ENCODE measurements at places on chromosomes 16 and 17.

- DNase-seq: no peak
Measured at GRCh38 chr16:1312467-1312816, 3.0 kb downstream of the UBE2I start.

DNA sequence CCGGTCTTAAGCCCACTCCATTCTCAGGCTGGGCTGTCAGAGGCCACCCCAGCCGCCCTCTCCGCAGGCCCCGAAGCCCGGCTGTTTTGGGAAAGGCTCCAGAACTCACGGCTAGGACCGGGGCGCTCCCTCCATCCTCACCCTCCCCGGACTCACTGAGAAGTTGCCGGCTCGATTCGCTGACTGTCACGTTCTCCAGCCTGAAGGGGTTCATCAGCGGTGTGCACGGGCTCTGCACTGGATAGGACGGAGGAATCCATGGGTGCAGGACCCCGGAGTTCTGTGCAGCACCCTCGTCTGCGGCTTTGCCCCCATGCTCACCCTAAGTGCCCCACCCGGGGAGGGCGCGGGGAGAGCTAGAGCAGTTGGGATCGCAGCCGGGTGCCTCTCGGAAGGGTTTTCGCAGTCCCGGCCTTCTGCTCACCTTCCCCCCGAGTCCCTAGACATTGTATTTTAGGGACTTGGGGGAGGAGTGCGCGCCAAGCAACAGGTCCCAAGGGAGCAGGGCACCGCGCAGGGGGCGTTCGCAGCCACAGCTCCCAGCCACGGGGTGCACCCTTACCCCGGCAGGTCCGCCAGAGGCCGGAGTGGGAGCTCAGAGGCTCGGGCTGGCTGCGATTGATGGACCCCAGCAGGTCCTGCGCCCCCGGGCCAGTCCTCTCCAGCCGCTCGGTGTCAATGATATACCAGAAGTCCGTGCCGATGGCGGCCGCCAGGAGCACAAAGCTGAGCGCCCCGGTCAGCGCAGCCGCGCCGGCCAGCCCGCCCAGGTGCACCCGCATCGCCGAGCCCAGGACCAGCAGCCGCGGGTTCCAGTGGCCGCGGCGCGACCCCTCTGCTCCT is 1.0 kb downstream of the TMEM114 start:
- DNase-seq: no peak

DNA sequence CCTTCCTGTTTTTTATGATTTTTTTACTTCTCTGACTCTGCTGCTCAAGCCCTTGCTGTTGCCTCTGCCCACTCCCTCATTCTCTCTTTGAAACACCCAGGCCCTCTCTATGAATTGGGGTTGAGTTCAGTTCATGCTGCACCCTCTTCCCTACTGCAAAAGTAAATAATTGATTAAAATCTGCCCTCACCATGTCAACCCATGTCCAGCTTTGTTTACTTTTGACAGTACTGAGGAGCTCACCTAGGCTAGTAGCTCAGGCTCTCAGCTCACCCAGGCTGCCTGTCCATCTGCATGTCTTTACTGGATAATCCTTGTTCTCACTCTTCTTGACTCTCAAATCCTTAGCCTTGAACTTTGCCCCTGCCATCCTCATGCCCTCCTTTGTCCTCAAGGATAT is 95.2 kb downstream of the SPACA3 start:
- no peak for DNase-seq

DNA sequence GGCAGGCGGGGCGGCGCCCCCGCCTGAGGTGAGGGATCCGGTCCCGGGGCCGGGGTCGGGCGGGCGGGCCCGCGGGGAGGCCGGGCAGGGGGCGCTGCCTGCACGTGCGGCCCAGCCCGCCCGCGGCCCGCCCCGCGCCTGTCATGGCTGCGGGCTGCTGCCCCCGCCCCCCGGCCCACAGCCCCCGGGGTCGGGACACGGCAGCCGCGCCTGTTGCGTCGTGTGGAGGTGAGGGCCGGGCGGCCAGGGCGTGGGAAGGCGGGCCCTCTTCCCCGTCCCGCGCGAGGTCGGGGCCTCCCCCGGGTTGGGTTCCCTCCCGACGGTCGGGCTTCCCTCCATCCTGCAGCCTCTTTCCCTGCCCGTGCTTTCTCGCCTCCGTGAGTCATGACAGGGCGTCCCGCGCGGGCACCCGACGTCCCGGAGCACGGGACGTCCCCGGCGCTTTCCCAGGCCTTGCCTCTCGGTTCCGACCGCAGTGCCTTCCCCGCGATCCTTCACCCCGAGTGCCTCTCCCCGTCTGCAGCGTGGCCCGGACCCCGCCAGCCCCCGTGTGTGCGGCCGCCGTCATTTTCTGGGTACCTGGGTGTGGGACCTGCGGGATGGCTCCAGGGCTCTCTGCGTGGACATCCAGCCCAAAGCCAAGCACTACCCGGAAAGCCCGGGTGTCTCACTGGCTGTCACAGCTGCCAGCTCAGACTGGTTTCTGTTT is 76.7 kb downstream of the CHD9 start:
- DNase-seq: peak; percentile 72

- DNase-seq: no peak
Measured at GRCh38 chr16:2040787-2041522, 6.7 kb downstream of the NTHL1 start.

- no peak for DNase-seq
Measured at GRCh38 chr17:34252095-34252443, 3.0 kb upstream of the CCL2 start.

DNA sequence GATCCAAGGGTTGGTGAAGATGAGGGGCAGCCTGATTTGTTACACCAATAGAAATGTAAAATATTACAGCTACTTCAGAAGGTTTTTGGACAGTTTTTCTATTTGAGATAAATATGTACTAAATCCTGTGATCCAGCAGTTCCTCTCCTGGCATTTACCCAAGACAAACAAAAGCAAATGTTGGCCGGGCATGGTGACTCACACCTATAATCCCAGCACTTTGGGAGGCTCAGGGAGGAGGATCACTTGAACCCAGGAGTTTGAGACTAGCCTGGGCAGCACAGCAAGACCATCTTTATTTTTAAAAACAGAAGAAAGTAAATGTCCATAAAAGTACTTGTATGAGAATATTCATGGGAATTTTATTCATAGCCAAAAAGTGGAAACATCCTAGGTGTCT is 64.8 kb upstream of the MRC2 start:
- DNase-seq: no peak

DNA sequence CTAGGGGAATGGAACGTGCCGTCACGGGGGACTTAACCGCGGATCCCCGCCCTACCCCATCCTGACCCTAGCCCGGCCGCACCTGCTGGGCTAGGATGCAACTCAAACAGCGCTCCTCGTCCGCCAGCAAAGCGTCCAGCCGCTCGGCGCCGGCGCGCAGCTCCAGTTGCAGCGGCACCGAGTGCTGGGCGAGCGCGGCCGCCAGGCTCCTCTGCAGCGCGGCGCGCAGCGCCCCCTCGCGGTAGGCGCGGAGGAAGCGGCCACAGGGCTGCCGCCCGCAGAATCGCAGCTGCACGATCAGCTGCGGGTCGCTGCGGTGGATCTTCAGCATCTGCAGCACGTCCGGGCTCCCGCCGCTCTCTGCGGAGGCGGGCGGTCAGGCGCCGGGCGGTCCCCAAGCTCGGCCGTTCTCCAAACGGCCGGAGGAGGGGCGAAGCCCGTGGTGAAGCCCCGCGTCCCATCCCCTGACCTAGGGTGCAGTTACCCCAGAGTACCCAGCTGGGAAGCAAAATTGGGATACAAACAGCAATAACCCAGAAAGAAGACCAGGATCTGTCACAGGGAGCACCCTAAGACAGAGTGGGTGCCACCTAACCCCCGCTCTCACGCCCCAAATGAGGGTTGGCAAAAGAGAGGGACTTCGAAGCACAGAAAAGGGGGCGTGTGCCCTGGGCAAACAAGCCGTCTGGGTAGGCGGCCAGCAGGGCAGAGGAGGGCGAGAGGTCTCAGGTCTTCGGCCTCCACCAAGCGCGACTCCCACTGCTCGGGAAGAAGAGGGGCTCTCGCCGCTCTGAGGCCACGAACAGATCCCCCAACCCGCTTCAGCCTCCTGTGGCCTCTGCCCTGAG is 4.2 kb downstream of the TRADD start:
- DNase-seq: peak; percentile 87

- DNase-seq: no peak
Measured at GRCh38 chr16:72536723-72537435, 364.9 kb upstream of the PMFBP1 start.
